Endothelial cell of umbilical vein (primary cell): ENCODE measurements at places on chromosomes 4 and X. TPM values are rescaled to one million over a fixed set of nuclear protein-coding genes. Genes with fewer than 3 reads are reported as not detected.

The CT45A8 gene
- total RNA-seq = not detected in 2 replicates

The SULT1E1 gene
- 34.5 and 42.1 TPM in 2 replicates for total RNA-seq

The SPANXN3 gene
- not detected in 2 replicates for total RNA-seq

The GPR78 gene
- not detected in 2 replicates for total RNA-seq

The PARM1 gene
- not detected in 2 replicates for total RNA-seq

The PHEX gene
- total RNA-seq = 0.44 TPM in 2 replicates

The DCX gene
- total RNA-seq = not detected in 2 replicates

The MGARP gene
- 16.2 and 25.9 TPM in 2 replicates for total RNA-seq

The ARHGAP36 gene
- total RNA-seq = not detected in 2 replicates

The TLR3 gene
- 2.5 and 5.2 TPM in 2 replicates for total RNA-seq

The GRID2 gene
- not detected in 2 replicates for total RNA-seq

The SPANXD gene
- not detected in 2 replicates for total RNA-seq

The SYP gene
- 0.46 and 0.77 TPM in 2 replicates for total RNA-seq

The HSFX2 gene
- 0.55 TPM in 1 of 2 replicates, not detected in the other for total RNA-seq

The RPS6KA6 gene
- total RNA-seq = 0.69 and 0.83 TPM in 2 replicates

The FAM47E gene
- 0.11 TPM in 1 of 2 replicates, not detected in the other for total RNA-seq

The HADH gene
- total RNA-seq = 20.3 and 22.1 TPM in 2 replicates

The SERTM2 gene
- not detected in 2 replicates for total RNA-seq

The FOXR2 gene
- total RNA-seq = not detected in 2 replicates

The GAGE12F gene
- not detected in 2 replicates for total RNA-seq

The RASGEF1B gene
- total RNA-seq = not detected in 2 replicates

The TMEM271 gene
- total RNA-seq = not detected in 2 replicates

The PPP2R3B gene
- total RNA-seq = 29.2 and 33.6 TPM in 2 replicates

The NXF2B gene
- not detected in 2 replicates for total RNA-seq

The PHOX2B gene
- not detected in 2 replicates for total RNA-seq

The LRP2BP gene
- total RNA-seq = 0.32 and 0.53 TPM in 2 replicates

The UGT2B10 gene
- total RNA-seq = not detected in 2 replicates

The RHOXF2B gene
- total RNA-seq = not detected in 2 replicates

The VEGFC gene
- 34.9 and 47.1 TPM in 2 replicates for total RNA-seq

The TRPC3 gene
- total RNA-seq = not detected in 2 replicates

The RGN gene
- total RNA-seq = 0.73 and 1.4 TPM in 2 replicates

The TMEM47 gene
- 22.2 and 26.8 TPM in 2 replicates for total RNA-seq

The STS gene
- 3.6 and 4.9 TPM in 2 replicates for total RNA-seq

The ATP1B4 gene
- not detected in 2 replicates for total RNA-seq

The TBCK gene
- total RNA-seq = 29.0 and 38.6 TPM in 2 replicates

The NPNT gene
- not detected in 2 replicates for total RNA-seq

The CDKL5 gene
- 4.2 and 4.3 TPM in 2 replicates for total RNA-seq

The ZNF41 gene
- 7.5 TPM in 2 replicates for total RNA-seq

The PDHA2 gene
- total RNA-seq = not detected in 2 replicates

The TCEANC gene
- total RNA-seq = 0.75 and 1.8 TPM in 2 replicates

The SLC49A3 gene
- 5.0 and 11.5 TPM in 2 replicates for total RNA-seq

The GC gene
- total RNA-seq = not detected in 2 replicates

The ASB5 gene
- not detected in 2 replicates for total RNA-seq

The ZNF330 gene
- total RNA-seq = 31.0 and 34.2 TPM in 2 replicates

The TSPAN6 gene
- total RNA-seq = 43.1 and 44.6 TPM in 2 replicates
